ENCODE measurements at places on chromosomes 12 and 14. TPM values are rescaled to one million over a fixed set of nuclear protein-coding genes. Genes with fewer than 3 reads are reported as not detected.

Gene SRP54
- 67.4 TPM for total RNA-seq

Gene ENDOU
- total RNA-seq = not detected

Gene ADAMTS20
- not detected for total RNA-seq

Gene SERPINA3
- not detected for total RNA-seq

Gene SSTR1
- 0.33 TPM for total RNA-seq

Gene HOXC10
- not detected for total RNA-seq

Gene CARMIL3
- total RNA-seq = under 0.01 TPM

Gene SMIM41
- total RNA-seq = 0.19 TPM

Gene ANGEL1
- 14.7 TPM for total RNA-seq

Gene IRAK4
- 17.6 TPM for total RNA-seq

Gene AQP6
- not detected for total RNA-seq

Gene DENR
- total RNA-seq = 43.1 TPM

Gene GPRC5D
- total RNA-seq = not detected

Gene OAS3
- total RNA-seq = 8.5 TPM

Gene FAM90A1
- total RNA-seq = not detected

Gene GPR137C
- 0.48 TPM for total RNA-seq

Gene TOMM20L
- not detected for total RNA-seq

Gene RGS6
- total RNA-seq = not detected

Gene PSMD9
- total RNA-seq = 29.7 TPM

Gene IAPP
- total RNA-seq = not detected

Gene TRPV4
- total RNA-seq = 4.6 TPM

Gene IL26
- total RNA-seq = not detected

Gene SLC10A1
- total RNA-seq = not detected

Gene DBX2
- total RNA-seq = not detected

Gene TGM1
- 0.98 TPM for total RNA-seq

Gene PTPN21
- 9.6 TPM for total RNA-seq

Gene HPD
- not detected for total RNA-seq

Gene RAB5B
- total RNA-seq = 83.0 TPM

Gene ASB2
- total RNA-seq = not detected

Gene WDR20
- 15.4 TPM for total RNA-seq

Gene CLEC1B
- total RNA-seq = not detected

Gene AHNAK2
- 76.0 TPM for total RNA-seq

Gene CKB
- total RNA-seq = 1.9 TPM

Gene FAM181A
- not detected for total RNA-seq

Gene HCAR1
- total RNA-seq = under 0.01 TPM

Gene ENO2
- total RNA-seq = 5.6 TPM

Gene ACTR6
- total RNA-seq = 19.3 TPM

Gene COX8C
- total RNA-seq = not detected

Gene FAM186B
- total RNA-seq = 0.65 TPM

Gene DCAF11
- 47.0 TPM for total RNA-seq

Gene KRT78
- not detected for total RNA-seq

Gene KRT75
- total RNA-seq = not detected

Gene LPCAT3
- 7.8 TPM for total RNA-seq

Gene KLRF2
- not detected for total RNA-seq

Gene MARK3
- 99.4 TPM for total RNA-seq

Gene GLS2
- total RNA-seq = not detected

Gene RIPK3
- total RNA-seq = 4.9 TPM
